ENCODE measurements at places on chromosomes 13 and 19. TPM values are rescaled to one million over a fixed set of nuclear protein-coding genes. Genes with fewer than 3 reads are reported as not detected.

- no peak for DNase-seq
Observed at GRCh38 chr19:45753548-45753947, 15.5 kb downstream of the SIX5 start.

The DCLK1 gene
- 9.9 TPM for total RNA-seq

DNA sequence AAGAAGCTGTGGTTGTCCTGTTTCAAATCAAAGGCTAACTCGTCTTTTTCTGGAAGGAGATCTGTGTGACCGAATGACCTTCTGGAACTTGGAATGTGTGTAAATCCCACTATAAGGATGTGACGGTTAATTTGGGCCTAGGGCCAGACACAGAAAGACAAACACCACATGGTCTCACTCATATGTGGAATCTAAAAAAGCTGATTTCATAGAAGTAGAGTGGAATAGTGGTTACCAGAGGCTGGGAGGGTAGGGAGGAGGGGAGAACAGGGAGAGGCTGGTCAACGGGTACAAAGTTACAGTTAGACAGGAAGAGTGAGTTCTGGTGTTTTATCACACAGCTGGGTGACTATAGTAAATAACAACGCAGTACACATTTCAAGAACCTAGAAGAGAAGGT is 39.3 kb upstream of the RGCC start:
- no peak for DNase-seq

The EHD2 gene
- total RNA-seq, result 51.5 TPM

The KLK12 gene
- total RNA-seq, result not detected

DNA sequence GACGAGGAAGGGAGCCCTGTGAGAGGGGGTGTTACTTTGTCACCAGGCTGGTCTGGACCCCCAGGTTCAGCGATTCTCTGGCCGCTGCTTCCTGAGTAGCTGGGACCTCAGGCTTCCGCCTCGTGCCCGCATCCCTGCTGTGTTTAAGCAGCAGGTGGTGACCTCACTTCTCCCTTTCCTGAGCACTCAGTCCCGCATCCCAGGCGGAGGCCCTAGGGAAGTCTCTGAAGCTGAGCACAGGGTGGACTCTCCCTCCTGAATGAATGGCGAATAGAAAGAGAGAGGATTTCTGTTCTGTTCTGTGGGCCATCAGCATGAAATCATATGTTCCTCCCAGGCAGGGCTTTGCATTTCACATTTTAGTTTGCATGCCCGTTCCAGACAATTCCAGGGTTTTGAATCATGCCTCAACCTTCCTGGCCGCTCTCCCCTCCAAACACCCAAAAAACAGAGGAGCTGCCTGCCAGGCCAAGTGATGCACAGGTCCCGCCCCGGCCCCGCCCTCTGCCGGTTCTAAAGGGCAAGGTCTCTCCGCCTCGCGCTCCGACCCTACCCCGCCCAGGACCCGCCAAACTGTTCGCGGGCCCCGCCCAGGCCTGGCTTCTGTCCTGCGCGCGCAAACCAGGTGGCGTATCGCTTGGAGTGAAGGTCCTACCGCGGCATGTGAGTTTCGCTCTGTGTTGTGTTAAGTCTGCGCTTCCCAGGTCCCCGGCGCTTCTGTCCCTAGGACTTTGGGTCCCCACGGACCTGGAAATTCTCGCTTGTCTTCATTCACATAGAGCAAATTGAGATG is 35.1 kb upstream of the ZNF808 start:
- DNase-seq, result peak; percentile 37

DNA sequence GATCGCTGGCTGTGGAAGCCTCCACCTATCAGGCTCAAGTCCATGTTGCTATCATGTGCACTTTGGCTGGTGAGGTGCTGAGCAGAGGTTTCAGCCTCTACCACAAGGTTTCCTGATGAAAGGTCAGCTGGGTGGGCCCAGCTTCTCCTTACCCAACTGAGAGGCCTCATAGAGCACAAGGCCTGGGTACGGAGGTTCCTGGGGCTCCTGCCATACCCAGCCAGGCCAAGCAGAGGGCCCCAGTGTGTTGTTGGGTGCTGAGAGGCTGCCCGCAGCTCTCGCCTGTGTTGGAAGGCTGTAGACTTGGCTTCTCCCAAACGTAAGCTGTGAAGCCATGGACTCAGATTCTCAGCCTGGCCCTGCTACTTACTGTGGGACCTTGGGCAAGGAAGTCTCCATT is 28.2 kb downstream of the ACTN4 start:
- peak; percentile 32 for DNase-seq

The HCN2 gene
- 14.3 TPM for total RNA-seq

DNA sequence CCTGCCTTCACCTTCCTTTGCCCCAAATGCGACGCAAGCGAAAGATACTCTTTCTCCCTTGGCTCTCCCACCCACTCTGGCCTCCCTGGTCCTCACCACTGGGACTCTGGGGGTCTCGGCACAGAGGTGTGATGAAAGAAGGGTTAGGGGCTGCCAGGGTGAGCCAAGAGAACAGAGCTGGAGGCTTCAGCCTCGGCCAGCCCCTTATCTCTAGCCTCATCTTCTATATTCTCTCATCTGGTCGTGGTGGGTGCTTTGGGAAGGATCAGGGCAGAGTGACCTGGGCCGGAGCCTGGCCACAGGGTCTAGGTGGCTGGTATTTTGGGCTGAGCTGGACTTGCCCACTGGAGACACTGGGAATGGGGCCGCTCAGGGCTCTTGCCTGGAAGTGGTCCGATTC is 71.1 kb upstream of the KCTD15 start:
- no peak for DNase-seq

The IGLON5 gene
- total RNA-seq, result not detected

GRCh38 chr19:3274942-3275582 is 50.6 kb downstream of the CELF5 start:
- DNase-seq, result no peak
